Stimulated activated CD4-positive, alpha-beta T cell treated with anti-CD3 and anti-CD28 coated beads, Interleukin-15, amount 100 ng/mL, for 1 hour (primary cell): ENCODE measurements at places on chromosomes 7 and 10.
A peak's percentile ranks its signal among the peaks of the same experiment; 100 is the strongest.

GRCh38 chr7:75642810-75643486 lies 95.8 kb downstream of the HIP1 start:
- DNase-seq, result peak; percentile 17

GRCh38 chr7:64849250-64849923 lies 53.7 kb upstream of the ZNF273 start:
- no peak for DNase-seq

DNA sequence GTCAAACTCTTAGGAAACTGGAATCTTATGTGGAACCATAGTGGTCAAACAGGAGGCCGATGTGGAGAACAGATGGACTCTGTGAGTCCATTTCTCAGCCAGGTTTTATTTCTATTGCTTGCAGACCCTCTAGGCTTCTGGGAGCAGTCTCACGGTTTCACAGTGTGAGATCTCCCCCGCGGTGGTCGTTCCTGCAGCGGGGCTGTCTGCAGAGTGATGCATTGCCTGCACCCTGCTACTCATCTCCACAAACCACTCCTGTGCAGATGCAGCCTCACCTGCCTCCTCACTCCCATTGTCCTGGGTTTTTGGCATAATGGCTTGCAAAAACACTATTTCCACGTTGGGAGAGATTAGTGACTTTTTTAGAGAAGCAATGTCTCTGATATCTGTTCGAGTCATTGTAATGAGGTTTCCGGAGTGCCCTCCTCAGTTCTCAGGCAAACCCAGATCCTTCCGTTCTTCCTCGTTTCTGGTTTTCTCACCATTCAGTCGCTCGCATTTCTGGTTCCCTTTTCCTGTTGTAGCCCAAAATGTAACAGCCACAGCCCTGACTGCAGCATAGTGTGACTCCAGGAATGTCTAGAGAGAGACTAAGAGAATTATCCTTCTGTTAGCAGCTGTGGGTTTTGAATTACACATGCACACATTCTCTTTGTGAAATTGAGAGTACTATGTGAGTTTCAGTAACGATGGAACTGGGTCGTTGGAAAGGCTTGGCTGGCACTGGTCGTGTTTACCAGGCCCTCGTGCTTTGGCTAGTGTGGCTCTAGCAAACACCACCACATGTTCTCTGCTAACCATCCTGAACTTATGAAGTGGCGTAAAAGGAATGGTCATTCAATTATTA lies 30.2 kb downstream of the ACADSB start:
- DNase-seq, result no peak

- DNase-seq, result no peak
These were observed 109.2 kb downstream of the DYNC1I1 start for GRCh38 chr7:95881597-95881996.

- DNase-seq, result peak; percentile 3
These were observed 1.5 kb downstream of the PTPN12 start for GRCh38 chr7:77538281-77539212.

DNA sequence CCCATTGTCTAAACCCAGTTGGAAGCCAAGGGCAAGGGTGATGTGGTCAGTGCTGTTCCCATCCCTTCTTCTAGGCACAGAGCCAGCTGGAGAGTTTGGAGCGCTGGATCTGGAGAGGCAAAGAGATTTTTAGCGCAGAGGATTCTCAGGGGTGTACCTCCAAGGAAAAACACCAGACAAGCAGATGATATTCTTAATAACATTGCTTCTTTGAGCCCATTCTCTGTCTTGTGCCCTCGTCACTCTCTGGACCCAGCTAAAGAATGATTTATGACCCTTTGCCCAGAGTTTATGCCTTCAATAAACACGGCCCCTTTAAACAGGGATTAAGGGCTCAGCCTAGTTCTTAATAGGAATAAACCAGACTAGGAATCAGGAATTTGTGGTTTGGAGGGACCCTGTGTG lies 4.7 kb upstream of the HIP1 start:
- no peak for DNase-seq

DNA sequence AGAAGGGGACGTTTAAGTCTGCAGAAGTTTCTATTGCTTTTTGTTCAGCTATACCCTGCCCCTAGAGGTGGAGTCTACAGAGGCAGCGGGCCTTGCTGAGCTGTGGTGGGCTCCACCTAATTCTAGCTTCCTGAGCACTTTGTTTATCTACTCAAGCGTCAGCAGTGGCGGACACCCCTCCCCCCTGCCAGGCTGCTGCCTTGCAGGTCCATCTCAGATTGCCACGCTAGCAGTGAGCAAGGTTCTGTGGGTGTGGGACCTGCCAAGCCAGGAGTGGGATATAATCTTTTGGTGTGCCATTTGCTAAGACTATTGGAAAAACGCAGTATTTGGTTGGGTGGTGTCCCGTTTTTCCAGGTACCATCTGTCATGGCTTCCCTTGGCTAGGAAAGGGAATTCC lies 147.3 kb upstream of the PRPS1L1 start:
- no peak for DNase-seq

DNA sequence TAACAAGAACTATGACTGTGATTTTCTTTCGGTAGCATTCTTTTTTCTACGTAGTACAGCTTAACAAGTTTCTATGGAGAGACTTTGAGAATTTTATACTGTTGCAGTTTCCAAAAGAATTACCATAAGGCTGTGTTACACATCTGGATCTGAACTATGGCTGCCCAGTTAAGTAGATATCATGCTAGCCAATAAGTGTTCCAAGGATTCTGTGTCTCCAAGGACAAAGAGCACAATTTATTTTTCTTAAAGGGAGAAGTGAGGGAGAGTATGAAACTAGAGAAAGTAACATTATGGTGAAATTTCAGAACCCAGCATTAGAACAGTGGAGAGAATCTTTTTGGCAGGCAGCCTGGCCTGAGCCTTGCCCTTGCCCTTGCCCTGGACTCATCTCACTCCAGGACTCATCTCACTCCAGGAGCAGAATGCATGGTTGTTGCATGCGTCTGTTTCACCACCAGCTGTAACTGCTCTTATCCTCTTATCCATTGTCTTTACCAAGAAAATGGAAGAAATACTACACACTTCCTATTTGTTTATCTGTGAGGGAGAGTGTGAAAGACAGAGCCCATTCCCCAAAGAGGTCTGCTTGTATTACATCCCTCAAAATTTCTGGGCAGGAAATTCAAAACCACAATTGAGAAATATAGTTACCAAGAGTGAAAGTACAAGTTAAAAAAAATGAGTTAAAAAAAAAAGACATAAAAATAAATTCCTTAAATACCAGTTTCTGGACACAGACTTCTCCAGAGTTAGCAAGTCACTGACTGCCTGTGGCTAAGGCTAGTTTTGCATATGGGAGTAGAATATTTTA lies 1067.5 kb downstream of the NRG3 start:
- DNase-seq, result no peak
